ENCODE measurements at places on chromosomes 1 and 21. TPM values are rescaled to one million over a fixed set of nuclear protein-coding genes. Genes with fewer than 3 reads are reported as not detected.
A peak's percentile ranks its signal among the peaks of the same experiment; 100 is the strongest.

GRCh38 chr1:204307334-204307883 lies 52.3 kb downstream of the PLEKHA6 start:
- no peak for DNase-seq

Gene SYT11
- 5.0 TPM for total RNA-seq

GRCh38 chr1:10795276-10796021 lies 997 bp downstream of the CASZ1 start:
- DNase-seq, result no peak

DNA sequence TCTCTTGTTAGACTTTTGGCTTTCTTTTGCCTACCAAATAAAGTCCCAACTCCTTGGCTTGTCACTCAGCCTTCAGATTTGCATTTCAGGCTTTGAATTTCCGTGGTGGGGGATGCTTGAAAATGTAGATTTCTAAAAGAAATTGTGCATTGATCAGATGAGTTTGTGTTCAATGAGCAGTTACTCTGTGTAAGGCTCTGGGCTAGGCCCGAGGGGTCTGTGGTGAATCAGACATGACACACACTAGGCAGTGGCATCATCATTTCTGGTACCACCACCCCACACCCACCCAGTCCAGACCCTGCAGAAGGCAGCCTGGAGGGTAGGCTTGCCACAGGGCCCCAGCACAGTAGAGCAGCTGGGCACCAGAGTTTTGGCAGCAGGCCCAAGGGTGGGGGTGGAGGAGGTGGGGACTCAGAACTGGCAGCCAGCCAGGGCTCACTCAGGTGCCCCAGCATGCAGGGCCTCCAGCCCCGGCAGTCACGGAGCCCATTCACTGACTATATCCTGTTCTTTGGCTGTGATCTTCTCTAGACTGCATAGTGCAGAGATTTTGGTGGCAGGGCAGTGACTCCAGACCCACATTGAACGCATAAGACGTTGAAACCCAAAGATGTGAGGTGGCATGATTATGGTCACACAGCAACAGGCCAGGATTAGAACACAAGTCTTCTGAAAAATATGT lies 97.2 kb upstream of the ARTN start:
- peak; percentile 30 for DNase-seq

GRCh38 chr1:53460666-53461322 lies 1.6 kb downstream of the DMRTB1 start:
- DNase-seq, result no peak

DNA sequence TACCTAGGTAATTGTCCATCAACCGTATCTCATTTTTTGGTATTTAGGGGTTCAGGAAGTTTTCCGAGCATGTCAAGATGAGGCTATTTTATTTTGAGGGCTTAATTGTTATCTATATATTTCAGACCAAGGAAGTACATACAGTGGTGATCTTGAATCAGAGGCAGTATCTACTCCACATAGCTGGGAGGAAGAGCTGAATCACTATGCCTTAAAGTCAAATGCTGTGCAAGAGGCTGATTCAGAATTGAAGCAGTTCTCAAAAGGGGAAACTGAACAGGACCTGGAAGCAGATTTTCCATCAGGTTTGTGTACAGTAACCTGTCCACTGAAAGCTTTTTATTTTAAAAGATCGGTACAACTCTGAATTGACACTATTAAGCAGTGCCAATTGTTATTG lies 130.2 kb downstream of the ZMYM4 start:
- no peak for DNase-seq

GRCh38 chr1:246569248-246570238 lies 3.3 kb downstream of the CNST start:
- no peak for DNase-seq

Gene UBXN10
- total RNA-seq, result 6.6 TPM

GRCh38 chr1:54397090-54397591 lies 9.1 kb downstream of the SSBP3 start:
- no peak for DNase-seq

DNA sequence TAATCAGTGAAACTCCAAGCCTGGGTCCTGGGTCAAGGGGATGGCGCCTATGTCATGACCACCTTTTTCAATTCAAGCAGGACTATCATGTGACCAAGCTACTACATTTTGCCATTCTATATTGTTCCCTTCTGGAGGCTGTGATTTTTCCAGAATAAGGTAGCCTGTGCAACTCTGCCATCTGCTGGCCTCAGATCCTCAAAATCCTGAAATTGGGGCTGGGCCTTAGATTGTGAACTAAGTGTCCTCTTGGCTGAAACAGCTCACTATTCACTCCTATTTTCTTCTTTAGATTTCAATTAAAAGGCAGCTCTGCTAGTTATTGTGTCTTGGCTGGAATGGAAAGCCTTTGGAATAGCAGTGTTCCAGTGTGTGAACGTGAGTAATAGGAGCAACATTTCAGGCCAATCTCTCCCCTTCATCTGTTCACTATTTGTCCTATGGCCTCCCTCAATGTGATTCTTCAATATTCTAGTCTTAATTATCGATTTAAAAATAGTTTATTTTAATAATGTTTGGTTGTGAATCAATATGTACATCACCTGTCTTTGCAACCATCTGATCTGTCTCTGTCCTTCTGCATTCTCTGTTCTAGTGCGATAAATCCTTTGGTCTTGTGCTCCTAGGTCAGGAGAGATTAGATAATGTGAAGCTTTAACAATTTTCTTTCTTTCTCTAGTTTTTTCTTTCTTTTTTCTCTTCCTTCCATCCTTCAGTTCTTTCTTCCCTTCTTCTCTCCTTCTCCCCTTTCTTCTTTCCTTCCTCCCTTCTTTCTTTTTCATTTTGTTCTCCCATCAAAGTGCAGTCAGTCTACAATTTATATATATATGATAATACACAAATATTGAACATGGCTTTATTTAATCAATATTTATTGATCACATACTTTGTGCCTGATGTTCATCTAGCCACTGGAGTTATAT lies 69.8 kb downstream of the CR1 start:
- no peak for DNase-seq

GRCh38 chr1:46456411-46456963 lies 33.1 kb upstream of the DMBX1 start:
- DNase-seq, result no peak

DNA sequence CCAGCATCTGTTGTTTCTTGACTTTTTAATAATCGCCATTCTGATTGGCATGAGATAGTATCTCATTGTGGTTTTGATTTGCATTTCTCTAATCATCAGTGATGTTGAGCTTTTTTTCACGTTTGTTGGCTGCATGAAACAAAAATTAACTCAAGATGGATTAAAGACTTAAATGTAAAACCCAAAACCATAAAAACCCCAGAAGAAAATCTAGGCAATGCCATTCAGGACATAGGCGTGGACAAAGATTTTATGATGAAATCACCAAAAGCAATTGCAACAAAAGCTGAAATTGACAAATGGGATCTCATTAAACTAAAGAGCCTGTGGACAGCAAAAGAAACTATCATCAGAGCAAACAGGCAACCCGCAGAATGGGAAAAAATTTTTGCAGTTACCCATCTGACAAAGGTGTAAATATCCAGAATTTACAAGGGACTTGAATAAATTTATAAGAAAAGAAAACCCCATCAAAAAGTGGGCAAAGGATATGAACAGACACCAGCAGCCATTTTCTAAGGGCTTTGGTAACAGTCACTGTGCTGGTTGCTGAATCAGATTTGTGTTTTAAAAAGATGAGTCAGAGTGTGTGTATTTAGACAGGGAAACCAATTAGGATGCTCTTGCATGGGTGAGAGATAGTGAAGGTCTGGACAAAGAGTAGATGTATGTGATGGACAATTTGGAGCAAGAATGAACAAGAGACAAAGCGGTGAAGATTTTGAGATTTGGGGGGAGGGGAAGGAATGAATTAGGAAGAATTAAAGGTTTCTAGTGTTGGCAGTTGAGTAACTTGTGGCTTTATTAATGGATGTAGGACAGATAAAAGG lies 110.7 kb downstream of the RYR2 start:
- no peak for DNase-seq

DNA sequence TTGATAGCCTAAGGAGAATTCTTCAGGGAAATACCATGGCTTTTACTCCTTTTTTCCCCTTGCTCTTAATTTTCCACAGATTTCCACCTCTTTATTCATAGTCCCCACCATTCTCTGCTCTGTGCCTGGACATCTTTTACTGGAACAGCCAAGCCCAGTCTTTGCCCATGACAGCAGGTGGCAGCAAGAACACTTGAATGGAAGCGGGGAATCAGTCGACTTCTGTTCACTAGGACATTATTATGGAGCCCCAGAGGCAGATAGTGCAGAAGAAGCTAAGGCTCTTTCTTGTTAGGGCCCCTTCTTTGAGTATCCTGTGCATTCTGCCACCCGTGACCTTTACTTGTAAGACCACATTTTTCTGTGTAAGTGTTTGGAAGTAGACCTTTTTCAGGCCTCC lies 6.3 kb downstream of the OR14I1 start:
- no peak for DNase-seq

Gene RNU1-4
- total RNA-seq, result under 0.01 TPM

GRCh38 chr21:29145354-29145782 lies 14.9 kb downstream of the MAP3K7CL start:
- no peak for DNase-seq

Gene CHODL
- 0.32 TPM for total RNA-seq

- DNase-seq, result no peak
Observed at GRCh38 chr1:216032961-216033614, 390.2 kb downstream of the USH2A start.

Gene CFHR4
- not detected for total RNA-seq

- no peak for DNase-seq
Observed at GRCh38 chr1:235307158-235308124, 20.5 kb downstream of the ARID4B start.

- DNase-seq, result no peak
Observed at GRCh38 chr21:45365608-45366241, 39.2 kb upstream of the COL18A1 start.

Gene DCST2
- 4.4 TPM for total RNA-seq

- DNase-seq, result no peak
Observed at GRCh38 chr1:182083851-182084486, 22.5 kb upstream of the ZNF648 start.

Gene ATP13A2
- total RNA-seq, result 31.3 TPM

- no peak for DNase-seq
Observed at GRCh38 chr1:198496216-198497143, 44.0 kb downstream of the ATP6V1G3 start.

Gene PBX1
- total RNA-seq, result 126 TPM

GRCh38 chr1:193062698-193063463 lies 3.5 kb downstream of the RO60 start:
- DNase-seq, result no peak

Gene SLAMF1
- 0.98 TPM for total RNA-seq

Gene TMEM53
- total RNA-seq, result 9.2 TPM

DNA sequence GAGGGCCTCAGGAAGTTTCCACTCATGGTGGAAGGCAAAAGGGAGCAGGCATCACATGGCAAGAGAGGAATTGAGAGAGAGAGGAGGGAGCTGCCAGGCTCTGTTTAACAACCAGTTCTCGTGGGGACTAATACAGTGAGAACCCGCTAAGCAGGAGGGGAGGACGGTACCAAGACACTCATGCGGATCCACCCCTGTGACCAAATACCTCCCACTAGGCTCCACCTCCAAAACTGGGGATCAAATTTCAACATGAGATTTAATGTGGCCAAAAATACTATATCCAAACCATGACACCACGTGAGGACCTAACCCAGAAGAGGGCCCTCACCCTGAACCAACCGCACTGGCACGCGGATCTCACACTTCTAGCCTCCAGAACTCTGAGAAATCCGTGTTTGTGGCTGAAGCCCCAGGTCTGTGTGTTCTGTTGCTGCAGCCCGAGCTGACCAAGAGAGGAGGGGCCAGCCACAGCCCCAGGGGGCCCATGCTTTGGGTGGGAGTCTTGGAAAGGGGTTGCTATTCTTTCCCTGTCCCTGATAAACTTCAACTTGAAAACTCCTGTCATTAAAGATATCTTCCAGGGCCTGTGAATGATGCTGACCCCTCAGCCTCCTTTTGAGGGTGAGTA lies 32.0 kb downstream of the TRIM67 start:
- DNase-seq, result no peak
